NCI-H748 treated with DMSO at 0.1 percent for 48 hours (cell line): ENCODE measurements at places on chromosomes 2 and 18.

DNA sequence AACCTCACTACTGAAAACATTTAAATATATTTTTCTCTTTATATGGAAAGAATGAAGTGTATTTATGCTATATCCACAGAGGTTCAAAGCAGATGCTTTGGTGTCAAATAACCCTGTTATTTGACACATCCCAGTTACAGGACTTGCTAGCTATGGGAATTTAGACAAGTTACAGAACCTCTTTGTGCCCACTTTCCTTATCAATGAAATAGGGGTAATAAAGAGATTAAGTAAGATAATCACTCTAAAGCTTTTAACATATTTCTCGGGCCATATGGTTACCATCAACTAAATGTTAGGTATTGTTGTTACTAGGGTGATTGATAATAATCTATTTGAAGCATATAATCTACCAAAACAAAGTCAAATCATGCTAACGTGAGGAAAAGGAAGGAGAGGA, 1660.6 kb upstream of the NXPH2 start:
- peak; percentile 7 for DNase-seq

DNA sequence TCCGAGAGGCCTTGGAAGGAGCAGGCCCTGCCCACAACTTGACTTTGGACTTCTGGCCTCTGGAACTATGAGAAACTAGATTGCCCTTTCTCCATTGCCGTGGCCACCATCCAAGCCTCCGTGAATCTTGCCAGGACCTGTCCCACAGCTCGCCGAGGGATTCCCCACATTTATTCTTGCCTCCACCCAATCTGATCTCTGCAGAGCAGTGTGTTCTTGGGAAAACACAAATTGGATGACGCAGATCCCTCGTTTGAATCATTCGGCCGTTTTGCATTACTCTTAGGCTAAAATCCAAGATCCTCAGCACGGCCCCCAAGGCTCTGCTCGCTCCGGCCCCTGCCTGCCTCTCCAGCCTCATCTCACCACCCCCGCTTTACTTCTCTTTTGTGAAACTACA, 364.2 kb downstream of the ZNF516 start:
- no peak for DNase-seq

- no peak for DNase-seq
Measured at GRCh38 chr2:159744363-159744762, 32.1 kb downstream of the MARCHF7 start.

DNA sequence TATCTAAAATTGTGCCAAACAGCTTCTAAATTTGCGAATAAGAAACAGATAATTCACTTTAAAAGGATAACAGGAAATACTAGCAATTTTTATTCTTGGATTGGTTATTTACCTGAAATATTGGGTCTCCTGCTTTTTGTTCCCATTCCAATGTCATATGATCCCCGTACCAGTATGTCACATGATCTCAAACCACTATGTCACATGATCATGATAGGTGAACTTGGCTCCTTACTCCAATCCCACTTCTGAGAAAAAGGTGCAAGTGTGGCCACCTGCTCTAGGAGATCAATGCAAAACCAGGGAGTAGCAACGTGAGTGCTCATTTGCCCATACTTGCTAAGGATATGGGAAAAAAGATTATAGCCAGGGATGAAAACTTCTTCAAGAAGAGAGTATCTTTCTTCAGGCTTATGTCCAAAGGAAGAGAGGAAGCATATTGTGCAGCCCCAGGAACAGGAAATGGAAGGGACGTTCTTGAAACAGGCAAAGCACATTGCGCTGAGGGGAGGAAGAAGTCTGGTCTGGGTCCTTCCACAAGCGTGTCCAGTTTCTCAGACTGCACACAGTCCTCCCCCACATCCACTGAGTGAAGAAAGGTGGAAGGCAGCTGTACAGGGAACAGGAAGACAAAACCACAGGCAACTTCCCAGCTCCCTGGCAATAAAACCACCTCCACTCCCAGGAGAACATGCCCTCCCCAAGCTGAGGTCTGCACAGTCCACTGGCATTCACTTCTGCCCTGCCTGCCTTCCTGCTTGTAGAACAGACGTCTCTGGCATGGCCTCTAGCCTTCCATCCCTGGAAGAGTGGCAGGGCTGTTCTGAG, at the start of gene LYG2:
TSS of gene LYG2 (minus strand) at position 176 of the 828 bp plus-strand sequence. CDS start 1,406 bp downstream, outside the sequence.
- no peak for DNase-seq

DNA sequence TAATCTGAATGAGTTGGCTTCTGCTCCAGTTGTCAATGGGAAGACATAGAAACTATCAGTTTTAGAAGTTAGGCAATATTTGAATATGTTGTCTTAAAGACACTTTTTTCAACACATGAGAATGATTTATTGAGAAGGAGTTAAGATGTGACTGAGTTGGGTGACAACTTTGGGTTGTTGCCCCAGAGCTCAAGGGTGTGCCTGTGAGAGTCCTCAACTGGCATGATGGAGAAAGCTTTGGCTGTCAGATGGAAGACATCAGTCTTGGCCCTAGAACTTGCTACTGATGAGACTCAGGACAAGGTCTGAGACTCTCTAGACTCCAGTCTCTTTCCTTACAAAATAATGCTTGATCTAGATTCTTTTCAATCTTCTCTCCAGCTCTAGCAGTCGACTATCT, 69.0 kb upstream of the CTAGE1 start:
- DNase-seq, result no peak

DNA sequence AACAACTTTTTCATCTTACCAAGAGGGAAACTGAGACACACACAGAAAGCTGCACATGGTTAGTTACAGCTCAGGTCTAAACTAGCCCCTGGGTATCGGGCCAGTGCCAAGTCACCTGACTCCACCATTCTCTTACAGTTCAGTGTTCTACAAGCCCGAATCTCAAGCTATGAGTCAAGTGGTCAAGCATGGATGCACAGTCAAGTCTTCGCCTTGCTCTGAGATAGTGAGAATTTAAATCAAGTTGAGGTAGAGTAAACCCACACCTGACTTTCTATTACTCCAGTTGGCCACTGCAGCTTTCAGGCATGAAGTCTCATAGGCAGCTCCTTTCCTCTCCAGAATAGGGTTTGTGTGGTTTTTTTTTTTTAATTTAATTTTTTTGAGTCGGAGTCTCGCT, 34.5 kb upstream of the ARL5A start:
- no peak for DNase-seq

- DNase-seq, result no peak
Measured at GRCh38 chr2:64213532-64214275, 69.5 kb upstream of the PELI1 start.

GRCh38 chr2:36478999-36479398, 119.0 kb downstream of the FEZ2 start:
- DNase-seq, result no peak

- DNase-seq, result peak; percentile 24
Measured at GRCh38 chr2:54570925-54571694, 115.0 kb downstream of the SPTBN1 start.

GRCh38 chr2:233240897-233241296, 10.6 kb upstream of the ATG16L1 start:
- no peak for DNase-seq

GRCh38 chr2:46480562-46480961, 1.2 kb downstream of the TMEM247 start:
- DNase-seq, result peak; percentile 12

DNA sequence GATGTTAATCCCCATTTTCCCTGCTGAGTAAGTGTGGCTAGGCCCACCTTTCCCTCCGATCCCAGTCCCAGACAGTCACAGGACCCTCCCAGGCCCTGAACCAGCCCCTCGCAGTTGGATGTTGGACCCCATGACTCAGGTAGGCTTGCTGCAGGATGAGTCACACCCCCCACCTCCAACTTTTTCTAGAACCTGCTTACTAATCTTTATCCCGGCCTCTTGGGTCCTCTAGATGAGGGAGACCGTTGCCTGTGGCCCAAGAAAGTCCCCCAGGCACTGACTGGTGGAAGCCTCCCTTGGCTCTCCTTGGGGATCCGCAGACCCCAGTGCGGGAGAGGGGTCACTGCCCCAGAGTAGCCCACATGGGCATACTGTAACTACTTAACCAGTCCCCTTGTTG, 98.5 kb downstream of the SMAD7 start:
- no peak for DNase-seq

GRCh38 chr18:71107244-71107643, 818.4 kb downstream of the SOCS6 start:
- DNase-seq, result no peak

- DNase-seq, result no peak
Measured at GRCh38 chr2:41775366-41776025, 272.3 kb upstream of the PKDCC start.

GRCh38 chr2:100812573-100812972, 7.4 kb upstream of the NPAS2 start:
- no peak for DNase-seq
